ENCODE measurements at places on chromosomes 16 and 17.

GRCh38 chr17:28937044-28937729, 14.1 kb downstream of the PHF12 start:
- H3K4me1 ChIP-seq = peaks cover 5% of the 10 kb centered on the region
- H3K27me3 ChIP-seq = no peaks in the 10 kb centered on the region
- H3K27ac ChIP-seq = no peak overlapping the region
- no peak overlapping the region for H3K4me3 ChIP-seq

- H3K27ac ChIP-seq = no peak overlapping the region
- no peaks in the 10 kb centered on the region for H3K4me1 ChIP-seq
- H3K27me3 ChIP-seq = no peaks in the 10 kb centered on the region
- H3K4me3 ChIP-seq = no peak overlapping the region
Measured at GRCh38 chr17:36197387-36197703, 787 bp upstream of the CCL3L1 start.

GRCh38 chr16:83365166-83365565, 442.6 kb upstream of the HSBP1 start:
- no peaks in the 10 kb centered on the region for H3K4me1 ChIP-seq
- H3K36me3 ChIP-seq = no peaks in the 10 kb centered on the region
- no peaks in the 10 kb centered on the region for H3K27me3 ChIP-seq

- no peak overlapping the region for H3K27ac ChIP-seq
- no peaks in the 10 kb centered on the region for H3K36me3 ChIP-seq
- H3K27me3 ChIP-seq = no peaks in the 10 kb centered on the region
- no peak overlapping the region for H3K4me3 ChIP-seq
- H3K4me1 ChIP-seq = no peaks in the 10 kb centered on the region
- DNase-seq = no peak
Measured at GRCh38 chr17:7354262-7354843, 603 bp upstream of the TMEM95 start.

All from uterus (tissue), 4 donors.